CD14-positive monocyte (primary cell): ENCODE measurements at places on chromosomes 1 and 21.

DNA sequence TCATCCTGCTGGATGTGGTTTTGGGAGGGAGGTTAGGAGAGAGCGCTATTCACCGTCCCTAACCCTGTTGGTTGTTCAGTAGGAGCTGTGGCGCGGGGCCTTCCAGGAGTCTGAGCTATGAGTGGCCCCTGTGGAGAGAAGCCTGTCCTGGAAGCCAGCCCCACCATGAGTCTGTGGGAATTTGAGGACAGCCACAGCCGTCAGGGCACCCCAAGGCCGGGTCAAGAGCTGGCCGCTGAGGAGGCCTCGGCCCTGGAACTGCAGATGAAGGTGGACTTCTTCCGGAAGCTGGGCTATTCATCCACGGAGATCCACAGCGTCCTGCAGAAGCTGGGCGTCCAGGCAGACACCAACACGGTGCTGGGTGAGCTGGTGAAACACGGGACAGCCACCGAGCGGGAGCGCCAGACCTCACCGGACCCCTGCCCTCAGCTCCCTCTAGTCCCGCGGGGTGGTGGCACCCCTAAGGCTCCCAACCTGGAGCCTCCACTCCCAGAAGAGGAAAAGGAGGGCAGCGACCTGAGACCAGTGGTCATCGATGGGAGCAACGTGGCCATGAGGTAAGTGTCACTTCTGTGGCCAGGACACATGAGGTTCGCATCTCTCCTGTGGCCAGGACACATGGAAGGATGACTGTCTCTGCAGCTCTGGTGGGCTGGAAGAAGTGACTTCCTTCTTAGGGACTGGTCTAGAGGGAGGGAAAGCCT is 1.2 kb downstream of the ZC3H12A start:
- DNase-seq, result no peak

- DNase-seq, result no peak
Observed at GRCh38 chr1:117359561-117360289, 7.5 kb upstream of the MAN1A2 start.

DNA sequence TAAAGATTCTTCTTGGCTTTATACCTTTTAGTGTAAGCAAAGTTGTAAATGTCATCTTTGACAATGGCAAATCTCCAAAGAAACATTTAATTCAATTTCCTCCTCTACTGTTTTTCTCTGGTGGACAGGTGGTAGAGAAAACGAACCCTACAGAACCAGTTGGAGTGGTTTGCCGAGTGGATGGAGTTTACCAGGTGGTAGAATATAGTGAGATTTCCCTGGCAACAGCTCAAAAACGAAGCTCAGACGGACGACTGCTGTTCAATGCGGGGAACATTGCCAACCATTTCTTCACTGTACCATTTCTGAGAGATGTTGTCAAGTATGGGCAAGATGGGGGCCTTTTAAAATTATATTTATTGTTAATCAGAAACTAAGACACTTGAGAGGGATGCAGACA is 25.8 kb downstream of the UAP1 start:
- no peak for DNase-seq

DNA sequence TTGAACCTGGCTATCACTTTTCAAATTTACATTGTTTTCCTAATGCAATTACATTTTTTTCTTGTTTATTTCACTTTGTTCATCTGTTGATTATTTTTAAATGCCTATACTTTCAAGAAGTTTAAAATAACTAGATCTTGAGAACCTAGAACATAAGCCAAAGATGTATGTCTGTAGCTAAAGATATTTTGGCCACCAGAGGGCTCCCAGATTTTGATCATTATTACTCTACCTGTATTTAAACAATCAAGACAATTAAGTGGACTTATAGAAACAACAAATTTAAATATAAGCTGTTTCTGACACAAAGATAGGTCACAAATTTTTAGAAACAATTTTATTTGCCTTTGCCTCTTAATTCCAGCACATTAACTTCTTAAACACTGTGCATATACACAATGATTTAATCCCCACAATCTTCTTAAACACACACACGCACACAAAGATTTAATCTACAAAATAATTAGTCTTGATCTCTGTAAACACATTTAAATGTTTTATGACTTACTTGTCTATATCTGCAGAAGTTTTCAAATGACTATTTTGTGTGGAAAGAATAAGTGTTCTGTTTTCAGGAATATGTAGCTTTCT is 380.0 kb downstream of the DSCAM start:
- peak; percentile 4 for DNase-seq

DNA sequence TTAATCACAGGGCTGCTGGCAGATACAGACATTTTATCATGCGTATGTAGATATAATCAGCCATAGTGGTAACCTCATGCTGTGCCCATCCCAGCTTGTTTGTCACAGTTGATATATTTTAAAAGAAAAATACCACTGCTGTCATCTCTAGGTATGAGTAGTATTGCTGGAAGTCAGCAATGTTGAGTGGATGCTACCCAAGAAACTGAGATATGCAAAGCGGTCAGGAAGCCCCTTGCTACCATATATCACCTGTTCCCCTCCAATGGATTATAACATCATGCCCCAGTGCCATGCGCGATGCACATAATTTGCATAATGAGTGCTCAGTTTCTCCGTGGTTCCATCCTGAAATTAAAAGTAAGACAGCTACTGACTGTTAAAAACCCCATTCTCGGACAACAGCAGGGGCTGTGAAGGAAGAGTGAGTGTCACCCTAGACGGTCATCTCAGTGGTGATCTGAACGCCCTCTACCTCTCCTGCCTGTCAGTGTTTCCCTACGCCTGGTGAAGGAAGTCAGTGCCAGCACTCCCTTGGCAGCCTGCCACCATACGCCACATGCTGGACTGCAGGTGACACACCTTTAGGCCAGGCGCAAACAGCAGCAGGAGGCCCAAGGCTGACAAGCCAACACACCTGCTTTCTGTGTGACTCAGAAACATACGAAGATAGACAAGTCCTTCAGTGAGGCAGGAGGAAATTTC is 2.7 kb downstream of the IL10RB start:
- no peak for DNase-seq

GRCh38 chr1:89826594-89826993 is 5.8 kb downstream of the LRRC8D start:
- no peak for DNase-seq

DNA sequence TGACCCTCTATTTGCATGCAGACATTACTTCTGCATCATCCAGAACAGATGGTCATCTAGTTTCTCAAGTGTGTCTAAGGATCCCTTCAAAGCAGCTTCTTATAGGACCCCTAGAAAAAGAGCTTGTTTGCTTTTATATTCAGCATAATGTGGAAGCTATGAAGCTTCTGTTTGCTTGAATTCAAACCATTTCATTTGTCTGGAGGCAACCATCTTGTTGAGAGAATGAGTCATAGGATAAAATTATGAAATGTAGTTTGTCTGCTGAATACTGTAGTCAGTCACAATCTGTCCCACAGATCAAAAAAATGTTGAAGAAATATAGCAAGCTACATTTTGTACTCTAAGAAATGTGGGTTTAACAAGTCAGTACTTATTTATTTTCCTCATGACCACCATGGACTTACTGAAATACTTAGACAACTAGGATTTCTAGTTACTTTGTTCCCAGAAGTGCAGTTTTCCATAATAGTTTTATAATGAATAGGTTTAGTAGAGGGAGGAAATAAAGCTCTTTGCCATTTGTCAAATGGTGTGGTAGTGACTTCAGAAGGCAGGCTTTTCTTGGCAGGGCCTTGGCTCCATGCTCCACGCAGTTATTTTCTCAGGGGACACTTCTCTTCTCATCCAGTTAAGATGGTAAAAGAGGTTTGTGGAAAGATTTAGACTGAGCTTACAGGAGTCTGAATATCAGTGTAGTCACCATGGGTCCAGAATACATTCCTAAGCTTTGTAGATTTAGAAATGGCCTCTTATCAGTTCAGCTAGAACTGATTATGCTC is 74.8 kb upstream of the DEPDC1 start:
- no peak for DNase-seq

GRCh38 chr1:178916448-178917174 is 45.7 kb upstream of the ANGPTL1 start:
- no peak for DNase-seq

DNA sequence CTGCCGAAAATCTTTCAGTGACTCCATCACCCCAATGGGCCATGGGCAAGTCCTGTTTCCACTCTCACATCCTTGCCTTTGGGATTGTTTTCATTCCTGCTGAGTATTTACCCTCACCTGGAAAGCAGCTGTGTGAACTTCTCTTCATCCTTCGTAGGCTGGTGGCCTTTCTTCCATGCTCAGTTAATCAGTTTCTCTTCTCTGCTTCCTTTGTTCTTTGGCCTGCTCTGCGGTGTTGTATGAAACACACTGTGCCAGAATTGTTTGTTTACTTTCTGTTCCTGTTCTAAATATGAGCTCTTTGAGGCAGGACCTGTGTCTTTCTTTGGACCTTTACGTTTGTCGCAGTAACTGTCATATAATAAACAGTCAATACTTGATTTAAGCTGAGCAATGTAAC is 48.6 kb downstream of the ITSN1 start:
- DNase-seq, result no peak

DNA sequence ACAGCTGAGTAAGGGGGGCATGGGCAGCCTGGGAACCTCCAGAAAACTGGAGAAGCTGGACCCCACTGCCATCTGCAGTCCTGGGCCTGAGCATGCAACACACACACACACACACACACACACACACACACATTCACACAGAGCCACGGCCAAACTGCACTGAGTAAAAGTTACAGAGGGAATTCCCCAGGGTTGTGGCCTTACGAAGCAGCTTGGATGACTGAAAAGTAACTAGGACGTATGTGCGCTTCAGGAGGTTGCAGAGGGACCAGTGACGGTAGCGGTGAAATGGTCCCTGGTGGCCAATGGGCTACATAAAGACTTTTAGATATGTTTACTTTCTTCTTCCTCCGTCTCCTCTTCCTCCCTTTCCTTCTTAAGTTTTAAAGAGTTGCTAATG is 232.5 kb upstream of the TMEM51 start:
- DNase-seq, result no peak

DNA sequence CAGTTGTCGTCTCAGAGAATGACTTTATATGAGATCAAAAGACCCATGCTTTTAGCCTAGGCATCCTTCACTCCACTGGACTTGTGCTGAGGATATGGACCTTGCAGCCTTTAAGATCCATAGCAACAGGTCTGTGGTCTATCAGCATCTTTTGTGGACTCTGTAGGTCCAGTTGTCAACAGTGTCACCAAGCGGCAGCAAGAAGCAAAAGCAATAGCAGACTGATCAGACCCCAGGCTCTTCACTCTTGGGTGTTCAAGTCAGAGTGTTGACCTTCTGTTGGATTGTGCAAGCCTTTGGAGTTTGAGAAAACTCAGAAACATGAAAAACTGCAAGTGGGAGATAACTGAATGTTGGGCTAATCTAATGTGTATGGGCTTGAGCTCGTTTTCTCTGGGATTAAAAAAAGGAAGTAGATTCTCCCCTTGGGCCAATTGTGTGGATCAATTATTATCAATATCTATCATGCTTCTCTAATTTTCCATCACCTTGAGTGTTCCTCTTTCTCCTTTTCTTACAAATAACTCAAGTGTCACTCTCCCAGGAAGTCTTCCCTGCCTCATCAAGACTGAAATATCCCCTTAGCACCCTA is 144.2 kb downstream of the LYPLAL1 start:
- DNase-seq, result no peak

DNA sequence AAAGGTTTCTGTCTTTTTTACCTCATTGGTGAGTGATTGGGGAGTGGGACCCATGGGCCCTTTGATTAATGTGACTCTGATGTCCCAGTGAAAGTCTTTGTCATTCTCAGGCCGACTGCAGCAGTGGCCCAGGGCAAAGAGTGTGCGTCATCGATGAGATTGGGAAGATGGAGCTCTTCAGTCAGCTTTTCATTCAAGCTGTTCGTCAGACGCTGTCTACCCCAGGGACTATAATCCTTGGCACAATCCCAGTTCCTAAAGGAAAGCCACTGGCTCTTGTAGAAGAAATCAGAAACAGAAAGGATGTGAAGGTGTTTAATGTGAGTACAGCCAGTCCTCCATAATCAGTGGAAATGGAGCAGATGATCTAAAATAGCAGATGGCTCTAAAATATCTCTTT is 19.4 kb downstream of the NTPCR start:
- DNase-seq, result no peak

DNA sequence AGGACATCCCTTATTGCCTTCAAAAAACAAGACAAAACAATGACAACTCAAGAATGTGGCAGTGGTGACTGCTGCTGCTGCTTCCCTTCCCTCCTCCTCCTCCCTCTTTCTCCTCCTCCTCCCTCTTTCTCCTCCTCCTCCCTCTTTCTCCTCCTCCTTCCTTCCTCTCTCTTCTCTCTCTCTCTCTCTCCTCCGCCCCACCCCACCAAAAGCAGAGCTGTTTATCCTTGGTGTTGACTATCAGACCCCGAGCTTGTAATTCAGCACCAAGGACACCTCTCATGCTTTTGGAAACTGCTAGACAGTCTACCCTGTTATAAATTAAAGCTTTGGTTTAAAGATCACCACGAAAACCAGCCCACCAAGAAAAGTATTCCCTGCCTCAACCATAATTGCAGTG is 72.4 kb upstream of the IFNAR2 start:
- no peak for DNase-seq

DNA sequence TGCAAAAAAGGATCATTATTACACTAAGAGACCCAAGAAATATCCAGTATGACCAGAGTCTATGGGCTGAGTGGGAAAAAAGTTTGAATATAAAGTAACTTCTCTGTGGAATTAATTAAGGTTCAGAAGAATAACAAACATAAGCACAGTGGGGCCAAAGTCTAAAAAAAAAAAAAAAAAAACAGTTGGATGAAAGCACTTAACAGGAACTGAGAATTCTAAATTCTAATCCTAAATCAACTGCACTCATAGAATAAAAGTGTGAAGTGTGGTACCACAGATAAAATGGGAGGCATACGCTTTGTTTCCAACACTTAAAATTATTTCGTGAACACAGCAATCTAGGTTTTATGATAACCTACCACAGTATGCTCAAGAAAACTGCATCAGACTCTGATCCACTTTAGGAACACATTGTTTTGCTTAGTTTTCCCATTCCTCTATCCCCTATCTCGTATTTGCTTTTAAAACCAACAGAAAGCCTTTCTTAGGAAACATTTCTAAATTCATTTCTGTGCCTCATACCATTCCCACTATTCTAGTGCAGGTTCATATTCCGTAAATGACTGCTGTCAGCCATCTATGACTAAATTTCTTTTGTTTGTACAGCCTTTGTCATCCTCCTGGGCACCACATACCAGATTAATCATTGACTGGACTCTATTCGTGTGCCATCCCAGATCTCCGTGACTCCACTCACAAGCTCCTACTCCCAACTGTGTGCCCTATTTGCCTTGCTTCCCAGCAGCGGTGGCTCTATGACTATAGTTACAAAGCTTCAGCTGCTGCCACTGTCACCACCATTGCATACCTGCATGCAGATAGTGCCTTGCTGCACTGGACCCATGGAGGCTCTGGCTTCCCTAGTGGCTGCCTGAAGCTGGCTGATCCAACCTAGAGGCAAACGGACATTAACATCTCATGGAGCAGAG is 24.9 kb downstream of the CHML start:
- DNase-seq, result no peak
